ENCODE measurements at places on chromosomes 13 and 19.
A peak's percentile ranks its signal among the peaks of the same experiment; 100 is the strongest.

DNA sequence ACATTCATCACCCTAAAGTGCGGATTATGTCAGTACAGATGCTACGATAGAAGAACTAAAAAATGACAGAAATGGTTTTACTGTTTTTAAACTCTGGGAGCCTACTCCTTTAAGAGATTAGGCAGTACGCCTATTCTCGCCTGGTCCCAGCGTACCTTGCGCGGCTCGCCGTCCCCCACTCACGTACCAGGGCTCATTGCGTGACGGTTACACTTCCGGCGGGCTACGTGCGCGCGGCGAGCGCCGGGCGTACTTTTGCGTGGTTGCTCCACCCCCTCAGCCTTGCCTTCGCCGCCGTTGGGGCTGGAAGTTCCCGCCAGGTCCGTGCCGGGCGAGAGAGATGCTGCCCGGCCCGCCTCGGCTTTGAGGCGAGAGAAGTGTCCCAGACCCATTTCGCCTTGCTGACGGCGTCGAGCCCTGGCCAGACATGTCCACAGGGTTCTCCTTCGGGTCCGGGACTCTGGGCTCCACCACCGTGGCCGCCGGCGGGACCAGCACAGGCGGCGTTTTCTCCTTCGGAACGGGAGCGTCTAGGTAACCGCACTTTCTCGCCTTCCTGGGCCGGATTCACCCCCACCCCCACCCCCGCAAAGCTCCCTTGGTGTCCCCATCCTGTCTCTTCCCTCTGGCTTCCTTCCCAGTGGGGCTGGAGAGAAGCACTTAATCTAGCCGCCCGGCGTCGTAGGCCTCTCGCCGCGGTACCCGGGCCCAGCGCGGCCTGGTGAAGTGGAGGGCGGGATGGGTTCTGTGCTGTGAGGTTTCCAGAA lies at the start of gene NUP58:
Gene NUP58, plus strand, starts transcription at position 279 of the 767 bp plus-strand sequence. Its CDS starts 149 bp downstream, at position 428.
- DNase-seq: peak; percentile 95

- no peak for DNase-seq
Observed at GRCh38 chr19:45814851-45815480, at the start of gene RSPH6A. Gene RSPH6A (minus strand): TSS chr19:45815308. CDS start chr19:45815176, 132 bp downstream.

DNA sequence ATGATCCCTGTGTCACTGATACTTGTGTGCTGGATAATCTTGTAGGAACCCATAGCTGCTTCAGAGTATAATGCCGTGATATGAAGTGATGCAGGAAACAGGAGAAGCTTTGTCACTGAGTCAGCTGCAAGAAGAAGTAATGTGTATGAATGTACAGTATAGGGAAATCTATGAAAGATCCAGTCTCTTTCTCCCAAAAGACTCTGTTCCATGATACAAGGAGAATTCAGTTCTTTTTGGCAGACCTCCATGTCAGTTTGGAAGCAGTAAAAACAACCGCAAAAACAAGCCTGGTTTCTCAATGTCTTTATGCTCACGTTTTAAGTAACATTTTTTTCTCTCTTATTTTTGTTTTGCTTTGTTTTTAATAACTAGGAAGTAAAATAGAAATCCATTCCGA lies 33.9 kb downstream of the PCDH17 start:
- no peak for DNase-seq

DNA sequence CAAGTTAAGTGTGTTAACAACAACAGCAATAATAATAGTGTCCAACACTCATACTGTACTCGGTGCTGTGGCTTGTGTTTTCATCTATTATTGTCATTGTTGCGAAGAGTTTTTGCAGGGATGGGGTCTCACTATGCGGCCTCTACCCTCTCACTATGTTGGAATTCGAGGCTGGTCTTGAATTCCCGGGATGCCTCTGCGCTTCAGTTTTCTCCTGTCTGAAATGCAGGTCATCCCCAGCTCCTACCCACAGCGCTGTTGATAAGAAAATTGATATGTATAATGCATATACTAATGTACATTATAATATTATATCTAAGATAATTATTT lies 4.9 kb upstream of the SBK3 start:
- no peak for DNase-seq

DNA sequence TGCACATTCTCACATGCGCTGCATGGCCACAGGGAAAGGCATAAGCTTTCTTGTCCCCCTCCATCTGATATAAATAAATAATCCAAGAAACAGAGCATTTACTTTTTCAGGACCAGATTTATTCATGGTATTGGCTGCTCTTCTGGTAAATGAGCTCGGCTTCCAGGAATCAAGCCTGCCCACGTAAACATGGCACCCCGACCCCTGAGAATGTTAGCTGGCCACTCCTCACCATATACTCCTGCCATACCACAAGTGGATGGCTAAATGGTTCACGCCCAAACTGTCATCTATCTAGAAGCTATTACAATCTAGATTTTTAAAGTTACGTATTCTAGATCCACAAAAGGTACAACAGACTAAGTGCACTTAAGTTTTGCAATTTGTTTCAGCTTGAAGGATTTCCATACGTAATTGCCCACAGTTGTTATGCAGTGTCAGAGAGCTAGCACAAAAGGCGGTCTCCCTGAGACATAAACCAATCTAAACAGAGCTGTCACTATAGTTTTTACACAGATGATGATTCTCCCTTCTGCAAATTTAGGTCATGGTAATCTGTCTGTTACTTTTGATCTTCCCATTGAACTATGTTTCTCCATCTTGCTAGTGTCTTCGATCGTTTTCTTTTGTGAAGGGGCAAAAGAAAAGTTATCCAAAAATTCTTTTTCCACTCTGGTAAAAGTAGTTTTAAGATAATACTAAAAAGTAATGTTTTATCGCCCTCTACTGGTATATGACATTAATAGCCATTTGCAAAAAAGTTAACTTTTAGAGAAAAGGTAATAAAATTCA lies 16.2 kb upstream of the FOXO1 start:
- no peak for DNase-seq

GRCh38 chr13:92951273-92951890 lies 275.2 kb upstream of the GPC6 start:
- no peak for DNase-seq

GRCh38 chr19:16824658-16825311 lies 4.4 kb upstream of the SIN3B start:
- no peak for DNase-seq

GRCh38 chr19:47106821-47107201 lies 6.8 kb downstream of the ZC3H4 start:
- DNase-seq: no peak

GRCh38 chr13:105159841-105160240 lies 1375.6 kb downstream of the EFNB2 start:
- no peak for DNase-seq
